Activated CD8-positive, alpha-beta memory T cell treated with anti-CD3 and anti-CD28 coated beads for 1 hour (primary cell): ENCODE measurements at places on chromosomes 2 and 18.

DNA sequence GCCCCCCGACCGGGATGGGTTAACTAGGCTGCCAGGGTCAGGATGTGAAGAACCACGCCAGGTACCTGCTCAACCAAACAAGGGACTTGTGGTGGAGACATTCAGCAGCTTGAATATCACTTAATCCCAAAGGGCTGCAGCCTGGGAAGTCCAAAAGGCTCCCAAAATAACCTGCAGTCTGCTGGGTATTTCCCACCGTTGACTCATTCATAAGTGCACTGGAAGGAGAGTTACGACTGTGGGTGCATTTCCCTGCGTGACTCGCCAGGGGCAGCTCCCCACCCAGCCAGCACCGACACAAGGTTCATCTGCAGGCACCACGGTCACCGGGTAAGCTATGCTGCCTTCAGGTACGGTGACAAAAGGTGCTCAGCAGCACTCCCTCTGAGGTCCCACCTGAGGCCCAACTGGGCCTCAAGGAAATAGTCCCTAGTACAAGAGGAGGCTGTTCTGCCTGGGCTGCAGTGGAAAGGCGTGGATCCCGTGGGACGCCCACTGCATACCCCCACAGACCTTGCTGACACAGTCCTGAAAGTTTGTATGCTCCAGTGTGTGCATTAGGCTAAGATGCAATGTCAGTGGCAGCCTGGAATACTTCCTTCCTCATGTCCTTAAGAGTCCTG is 86.5 kb downstream of the UXS1 start:
- DNase-seq, result no peak

DNA sequence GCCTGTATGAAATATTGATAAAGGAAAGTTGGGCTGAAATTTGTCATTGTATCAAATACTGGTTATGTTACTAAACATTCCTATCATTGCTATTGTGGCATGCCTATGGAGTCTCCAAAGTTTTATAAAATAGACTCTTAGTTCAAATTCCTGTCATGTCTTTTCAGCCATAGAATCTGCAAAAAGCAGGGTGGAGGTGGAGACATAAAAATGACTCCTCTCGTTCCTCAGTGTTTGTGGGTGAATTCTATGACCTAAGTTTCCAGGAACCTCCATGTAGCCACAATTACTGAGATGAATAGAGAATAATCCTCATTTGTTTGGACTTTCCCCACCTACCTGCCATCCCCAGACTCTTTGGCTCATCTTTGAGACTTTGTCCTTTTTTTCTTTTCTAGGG is 326.3 kb upstream of the ETAA1 start:
- DNase-seq, result no peak

- no peak for DNase-seq
Measured at GRCh38 chr2:177680866-177681712, 288.5 kb downstream of the AGPS start.

- DNase-seq, result no peak
Measured at GRCh38 chr2:67836866-67837265, 225.9 kb downstream of the C1D start.

- no peak for DNase-seq
Measured at GRCh38 chr2:19048593-19049266, 309.7 kb downstream of the OSR1 start.

DNA sequence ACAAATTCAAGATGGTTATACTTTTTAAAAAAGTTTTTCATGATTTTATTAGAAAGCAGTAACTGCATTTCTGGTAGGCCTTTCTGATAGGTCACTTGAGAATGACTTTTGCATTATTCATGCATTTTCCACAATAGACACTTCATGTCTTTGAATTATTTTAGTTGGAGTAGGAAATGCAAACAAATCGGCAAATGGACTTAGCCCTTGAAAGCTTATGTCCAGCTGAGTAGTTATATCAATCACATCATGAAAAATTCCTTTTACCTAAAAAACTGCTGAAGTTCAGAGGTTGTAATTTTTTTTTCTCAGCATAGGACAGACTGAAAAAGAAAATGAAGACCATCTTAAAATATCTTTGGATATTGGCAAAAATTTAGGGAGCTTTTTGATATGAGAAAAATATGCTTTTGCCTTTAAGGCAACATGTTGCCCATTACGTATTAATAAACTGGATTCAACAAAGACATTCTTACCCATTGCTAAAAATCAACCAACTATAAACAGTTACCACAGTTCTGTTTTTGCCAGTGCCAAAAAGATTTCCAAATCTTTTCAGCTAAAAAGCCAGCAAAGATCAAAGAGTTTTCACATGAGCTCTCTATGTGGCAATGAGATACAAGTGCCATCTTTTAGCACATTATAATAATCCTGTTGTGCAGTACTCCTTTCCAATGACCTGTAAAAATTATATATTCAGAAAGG is 45.5 kb upstream of the FRZB start:
- DNase-seq, result no peak

DNA sequence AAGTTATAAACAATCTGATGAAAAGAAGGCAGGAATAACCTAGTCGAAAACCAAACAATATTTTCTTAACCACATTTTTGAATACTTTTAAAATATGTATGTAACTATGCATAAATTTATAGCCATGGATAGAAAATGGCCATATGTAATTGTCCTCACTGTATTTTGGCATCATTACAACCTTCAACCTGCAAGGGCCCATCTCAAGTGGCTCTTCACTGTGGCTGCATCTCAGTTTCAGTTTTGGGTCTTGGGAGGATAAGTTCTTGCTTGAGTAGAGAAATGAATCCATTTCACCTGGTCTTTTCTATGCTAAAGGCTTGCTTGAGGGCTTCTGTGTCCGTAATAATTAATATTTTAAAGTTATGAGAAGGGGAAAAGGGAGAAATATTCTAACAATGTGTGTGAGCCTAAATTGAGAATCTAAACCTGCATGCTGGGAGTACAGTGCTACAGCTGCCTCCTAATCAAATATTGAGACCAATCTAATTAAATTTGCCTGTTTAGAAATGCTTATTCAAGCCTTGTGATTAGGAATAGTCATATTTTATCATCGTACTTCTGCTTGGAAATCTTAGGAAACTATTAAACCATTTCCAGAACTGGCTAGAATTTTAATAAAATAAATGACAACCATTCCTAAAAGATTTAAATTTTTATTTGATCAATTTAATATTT is 92.5 kb downstream of the EML4 start:
- no peak for DNase-seq

DNA sequence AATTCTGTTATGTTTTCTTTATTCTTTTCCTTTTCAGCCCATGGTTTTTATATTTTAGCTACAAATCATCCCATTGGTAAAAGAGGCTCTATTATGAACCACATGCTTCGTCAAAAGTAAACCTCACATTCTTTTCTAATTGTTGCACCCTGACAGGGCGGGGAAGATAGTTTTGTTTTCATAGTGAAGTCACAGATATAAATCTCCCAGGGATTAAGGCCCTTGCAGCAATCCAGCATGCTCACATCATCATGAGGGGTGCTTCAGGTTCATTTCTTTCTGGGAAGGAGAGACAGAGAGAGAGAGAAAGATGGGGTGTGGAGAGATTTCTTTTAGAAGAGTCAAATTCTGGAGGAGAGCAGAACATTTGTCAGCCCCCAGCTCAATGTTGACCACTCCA is 124.5 kb upstream of the CDC42EP3 start:
- DNase-seq, result no peak

DNA sequence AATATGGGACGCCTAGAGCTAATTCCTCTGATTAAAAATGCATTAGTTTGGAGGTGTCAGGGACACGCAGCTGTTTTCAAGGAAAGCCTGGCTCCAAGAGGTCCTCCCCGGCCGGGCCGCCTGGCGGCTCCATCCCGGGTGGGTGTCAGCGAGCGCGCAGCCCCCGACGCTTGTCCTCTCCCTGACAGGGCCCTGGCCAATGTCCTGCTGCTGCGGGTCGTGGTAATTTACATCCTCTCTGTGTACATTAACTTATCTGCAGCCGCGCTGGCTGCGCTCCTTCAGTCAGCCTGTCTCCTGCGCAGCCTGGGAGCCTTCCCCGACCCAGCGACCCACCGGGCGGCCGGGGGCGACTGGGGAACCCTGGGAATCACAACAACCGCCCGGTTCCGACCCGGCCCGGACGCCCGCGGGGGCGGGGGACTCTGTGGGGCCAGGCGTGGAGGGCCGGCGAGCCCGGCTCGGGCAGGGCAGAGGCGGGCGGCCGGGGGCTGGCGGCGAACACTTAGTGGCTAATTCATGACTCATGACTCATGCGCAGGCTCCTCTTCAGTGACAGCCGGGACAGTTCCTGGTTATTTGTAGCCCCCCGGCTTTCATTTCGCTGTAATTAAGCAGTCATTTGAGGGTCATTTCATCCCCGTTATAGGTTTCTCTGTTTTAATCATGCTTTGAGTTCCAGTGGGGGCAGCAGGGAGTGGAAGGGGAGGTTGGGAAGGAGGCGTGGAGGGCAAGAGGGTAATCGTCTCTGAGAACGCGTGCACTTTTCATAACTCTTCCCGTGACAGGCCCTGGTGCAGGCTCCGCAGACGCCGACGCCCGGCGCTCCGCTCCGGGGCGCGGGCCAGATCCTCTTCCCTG is 141.9 kb upstream of the CTAGE1 start:
- DNase-seq, result no peak

GRCh38 chr2:232038881-232039485 is 77.5 kb downstream of the DIS3L2 start:
- DNase-seq, result no peak

DNA sequence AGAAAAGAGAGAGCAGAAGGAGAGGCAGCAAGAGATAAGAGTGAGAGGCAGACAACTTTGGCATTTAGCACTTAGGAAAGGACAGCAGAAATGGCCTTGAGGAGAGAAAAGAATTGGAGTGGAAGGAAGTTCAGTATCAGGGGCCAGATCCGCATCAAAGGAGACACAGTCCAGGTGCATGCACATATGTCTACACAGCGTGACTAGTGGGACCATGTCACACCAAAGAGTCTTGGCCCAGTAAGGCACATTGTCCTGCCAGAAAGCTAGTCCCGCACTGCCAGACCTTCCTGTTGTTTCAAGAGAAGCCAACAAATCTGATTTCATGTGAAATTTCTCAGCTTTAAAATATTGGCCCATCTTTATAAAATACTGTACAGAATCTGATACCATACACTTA is 8.5 kb upstream of the STK39 start:
- no peak for DNase-seq

- DNase-seq, result no peak
Measured at GRCh38 chr18:48962252-48962993, 11.7 kb upstream of the SMAD7 start.

DNA sequence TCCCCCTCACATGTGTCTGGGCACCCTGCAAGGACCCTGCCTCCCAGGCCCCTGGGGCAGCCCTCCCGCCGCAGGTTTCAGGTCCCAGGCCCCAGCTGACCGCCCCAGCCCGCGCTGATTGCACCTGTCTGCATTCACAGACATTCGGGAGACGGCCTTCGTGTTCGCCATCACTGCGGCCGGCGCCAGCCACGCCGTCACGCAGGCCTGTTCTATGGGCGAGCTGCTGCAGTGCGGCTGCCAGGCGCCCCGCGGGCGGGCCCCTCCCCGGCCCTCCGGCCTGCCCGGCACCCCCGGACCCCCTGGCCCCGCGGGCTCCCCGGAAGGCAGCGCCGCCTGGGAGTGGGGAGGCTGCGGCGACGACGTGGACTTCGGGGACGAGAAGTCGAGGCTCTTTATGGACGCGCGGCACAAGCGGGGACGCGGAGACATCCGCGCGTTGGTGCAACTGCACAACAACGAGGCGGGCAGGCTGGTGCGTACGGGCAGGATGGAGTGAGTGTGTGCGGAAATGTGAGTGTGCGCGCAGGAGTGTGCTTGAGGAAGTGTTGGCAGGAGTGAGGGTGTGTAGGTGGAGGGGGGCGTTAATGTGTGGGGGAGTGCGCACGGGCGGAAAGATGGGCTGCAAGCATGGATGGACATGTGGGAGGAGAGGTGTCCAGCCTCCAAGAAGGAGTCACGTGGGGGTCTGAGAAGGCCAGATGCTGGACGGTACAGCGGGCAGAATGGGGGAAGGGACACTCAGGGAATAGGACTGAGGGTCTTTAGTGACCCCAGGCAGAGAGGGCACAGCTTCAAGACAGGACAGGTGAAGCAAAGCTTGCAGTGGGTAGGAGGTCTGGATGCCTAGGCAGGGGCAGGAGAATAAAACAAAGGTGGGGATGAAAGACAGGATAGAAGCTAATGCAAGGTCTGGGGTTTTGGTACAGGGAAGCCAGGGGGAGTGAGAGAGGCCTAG is 9.0 kb upstream of the WNT10A start:
- no peak for DNase-seq

DNA sequence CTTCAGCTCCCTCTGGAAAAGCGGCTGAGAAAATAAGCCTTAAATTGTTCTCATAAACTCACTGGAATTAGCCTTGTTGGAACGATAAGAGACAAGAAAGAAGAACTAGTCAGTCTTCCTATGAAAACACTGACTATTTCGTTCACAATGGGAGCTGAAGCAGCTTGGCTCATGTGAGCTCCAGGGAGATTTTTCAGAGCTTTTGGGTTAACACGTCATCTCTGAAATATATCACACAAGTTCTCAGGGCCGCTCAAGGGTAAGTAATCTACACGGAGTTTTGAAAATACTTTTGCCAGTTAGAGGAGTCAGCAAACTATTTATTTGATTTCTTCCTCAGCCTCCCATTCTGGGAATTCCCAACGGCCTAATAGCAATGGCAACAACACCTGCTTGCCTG is 316.2 kb upstream of the MGAT5 start:
- DNase-seq, result no peak

- DNase-seq, result no peak
Measured at GRCh38 chr18:54163453-54163852, 61.0 kb downstream of the MBD2 start.

DNA sequence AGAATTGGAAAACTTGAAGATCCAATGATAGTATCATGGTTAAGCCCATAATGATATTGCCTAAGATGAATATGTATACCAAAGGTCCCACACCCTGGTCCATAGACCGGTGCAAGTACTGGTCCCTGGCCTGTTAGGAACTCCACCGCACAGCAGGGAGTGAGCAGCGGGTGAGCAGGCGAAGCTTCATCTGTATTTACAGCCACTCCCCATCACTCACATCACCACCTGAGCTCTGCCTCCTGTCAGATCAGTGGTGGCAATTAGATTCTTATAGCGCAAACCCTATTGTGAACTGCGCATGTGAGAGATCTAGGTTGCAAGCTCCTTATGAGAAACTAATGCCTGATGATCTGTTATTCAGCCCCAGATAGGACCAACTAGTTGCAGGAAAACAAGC is 402.4 kb downstream of the EPHA4 start:
- DNase-seq, result no peak

DNA sequence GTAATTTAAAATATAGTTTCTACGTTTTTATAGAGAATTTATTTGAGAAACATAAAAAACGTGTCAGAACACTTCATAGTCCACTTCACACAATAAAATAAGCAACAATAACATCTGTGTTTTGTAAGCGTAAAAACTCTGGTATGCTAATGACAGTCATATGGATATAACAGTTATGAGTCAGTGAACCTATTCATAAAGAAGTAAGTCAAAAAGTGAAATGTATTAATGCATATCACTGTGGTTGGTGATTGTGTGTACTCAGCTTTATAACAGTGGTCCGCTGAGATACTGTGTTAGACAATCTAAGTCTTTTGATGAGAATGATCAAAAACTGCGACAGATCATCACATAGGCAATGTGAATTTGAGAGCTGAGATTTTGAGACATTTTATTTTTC is 153.2 kb downstream of the WDR7 start:
- DNase-seq, result no peak
